Body of pancreas (tissue), 4 donors: ENCODE measurements at places on chromosomes 16 and 17. TPM values are rescaled to one million over a fixed set of nuclear protein-coding genes. Genes with fewer than 3 reads are reported as not detected.

DNA sequence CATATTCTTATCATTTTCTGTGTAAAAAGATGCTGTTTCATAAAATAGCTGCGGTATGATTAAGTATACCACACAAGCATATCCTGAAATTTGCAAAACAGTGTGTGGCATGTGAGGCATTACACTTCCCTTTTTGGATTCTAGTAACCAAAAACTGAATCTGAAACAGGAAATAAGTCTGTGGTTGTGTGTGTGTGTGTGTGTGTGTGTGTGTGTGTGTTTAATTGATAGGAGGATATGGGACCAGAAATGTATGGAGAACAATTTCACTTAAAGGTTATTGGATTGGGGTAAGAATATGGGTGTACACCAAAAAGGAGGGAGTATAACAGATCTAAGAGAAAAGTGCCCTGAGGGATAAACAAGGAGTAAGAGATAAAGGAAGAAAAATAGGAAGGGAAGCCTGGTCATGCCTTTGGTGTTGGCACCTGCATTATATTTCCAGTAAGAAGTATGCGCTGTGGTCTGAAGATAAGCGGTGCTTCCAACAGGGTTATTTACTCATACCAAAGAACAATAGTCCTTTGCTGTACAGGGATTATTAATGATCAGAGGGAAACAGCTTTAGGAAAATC lies 4.0 kb downstream of the LYRM1 start:
- H3K4me1 ChIP-seq: peaks cover 64% of the 10 kb centered on the region
- H3K4me3 ChIP-seq: no peak overlapping the region
- H3K36me3 ChIP-seq: no peaks in the 10 kb centered on the region

GRCh38 chr17:75288770-75289114 lies 491 bp downstream of the SLC25A19 start:
- no peaks in the 10 kb centered on the region for H3K27me3 ChIP-seq
- peaks cover 14% of the 10 kb centered on the region for H3K4me1 ChIP-seq
- H3K27ac ChIP-seq: peak overlapping the region; percentile 95
- DNase-seq: no peak
- H3K4me3 ChIP-seq: peak overlapping the region; percentile 75

GRCh38 chr16:86836503-86837129 lies 258.3 kb downstream of the FOXL1 start:
- no peak overlapping the region for H3K27ac ChIP-seq
- no peak for DNase-seq
- H3K4me3 ChIP-seq: no peak overlapping the region
- H3K27me3 ChIP-seq: no peaks in the 10 kb centered on the region

DNA sequence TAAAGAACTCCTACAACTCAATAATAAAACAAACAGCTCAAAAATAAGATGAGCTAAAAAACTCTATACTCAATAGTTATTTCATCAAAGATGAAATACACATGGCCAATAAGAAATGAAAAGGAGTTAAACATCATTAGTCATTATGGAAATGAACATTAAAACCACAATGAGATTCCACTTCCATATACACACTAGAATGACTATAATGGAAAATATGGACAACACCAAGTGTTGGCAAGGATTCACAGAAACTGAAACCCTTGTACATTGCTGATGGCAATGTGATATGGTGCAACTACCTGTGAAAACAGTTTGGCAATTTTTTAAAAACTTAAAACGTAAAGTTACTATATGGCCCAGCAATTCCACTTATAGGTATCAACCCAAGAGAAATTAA lies 91.4 kb downstream of the GRIN2A start:
- H3K27me3 ChIP-seq: no peaks in the 10 kb centered on the region
- no peaks in the 10 kb centered on the region for H3K36me3 ChIP-seq
- H3K4me1 ChIP-seq: no peaks in the 10 kb centered on the region
- DNase-seq: no peak
- H3K4me3 ChIP-seq: no peak overlapping the region

- no peak overlapping the region for H3K27ac ChIP-seq
- no peak for DNase-seq
- H3K4me3 ChIP-seq: no peak overlapping the region
- no peaks in the 10 kb centered on the region for H3K36me3 ChIP-seq
These were observed 51.4 kb downstream of the TBC1D26 start for GRCh38 chr17:15783461-15783860.

- H3K27ac ChIP-seq: no peak overlapping the region
- H3K4me1 ChIP-seq: peaks cover 18% of the 10 kb centered on the region
- no peaks in the 10 kb centered on the region for H3K36me3 ChIP-seq
These were observed 26.1 kb upstream of the MLKL start for GRCh38 chr16:74726716-74727115.

DNA sequence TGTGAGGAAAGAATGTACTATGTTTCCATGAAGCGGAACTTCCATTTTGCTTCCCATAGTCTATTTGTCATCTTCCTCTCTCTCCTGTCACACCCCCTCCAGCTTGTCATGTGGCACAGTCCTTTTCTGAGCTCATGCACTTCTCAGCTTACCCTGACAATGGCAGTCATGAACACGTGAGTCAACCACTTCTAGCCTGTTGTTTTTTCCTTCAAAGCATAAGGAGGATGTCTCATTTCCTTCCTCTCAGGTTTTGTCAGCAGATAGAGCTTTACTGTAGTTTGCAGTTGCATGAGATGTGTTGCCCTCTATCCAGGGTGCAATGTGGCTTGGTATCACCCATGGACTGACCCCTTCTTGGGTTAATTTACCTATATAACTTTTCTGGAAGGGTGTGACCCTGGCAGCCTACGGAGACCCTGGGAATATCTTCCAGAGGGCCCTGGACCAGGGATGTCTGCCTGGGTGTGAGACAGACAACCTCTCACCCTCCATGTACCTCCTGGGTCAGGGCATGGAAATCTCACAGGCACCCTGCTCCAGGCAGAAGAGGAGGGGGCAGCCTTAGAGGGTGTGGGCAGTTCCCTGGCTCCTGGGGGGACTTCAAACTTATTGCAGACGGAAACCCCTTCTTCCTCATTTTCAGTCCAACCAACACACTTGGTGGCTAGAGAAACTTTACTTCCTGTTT lies 4.0 kb upstream of the ZNF267 start:
- H3K27ac ChIP-seq: no peak overlapping the region
- H3K4me1 ChIP-seq: peaks cover 17% of the 10 kb centered on the region
- no peak overlapping the region for H3K4me3 ChIP-seq

GRCh38 chr16:28826141-28826540 lies 3.3 kb downstream of the ATXN2L start:
- DNase-seq: no peak
- H3K4me1 ChIP-seq: peaks cover 24% of the 10 kb centered on the region
- H3K36me3 ChIP-seq: peaks cover 18% of the 10 kb centered on the region
- no peak overlapping the region for H3K4me3 ChIP-seq
- H3K27me3 ChIP-seq: no peaks in the 10 kb centered on the region

DNA sequence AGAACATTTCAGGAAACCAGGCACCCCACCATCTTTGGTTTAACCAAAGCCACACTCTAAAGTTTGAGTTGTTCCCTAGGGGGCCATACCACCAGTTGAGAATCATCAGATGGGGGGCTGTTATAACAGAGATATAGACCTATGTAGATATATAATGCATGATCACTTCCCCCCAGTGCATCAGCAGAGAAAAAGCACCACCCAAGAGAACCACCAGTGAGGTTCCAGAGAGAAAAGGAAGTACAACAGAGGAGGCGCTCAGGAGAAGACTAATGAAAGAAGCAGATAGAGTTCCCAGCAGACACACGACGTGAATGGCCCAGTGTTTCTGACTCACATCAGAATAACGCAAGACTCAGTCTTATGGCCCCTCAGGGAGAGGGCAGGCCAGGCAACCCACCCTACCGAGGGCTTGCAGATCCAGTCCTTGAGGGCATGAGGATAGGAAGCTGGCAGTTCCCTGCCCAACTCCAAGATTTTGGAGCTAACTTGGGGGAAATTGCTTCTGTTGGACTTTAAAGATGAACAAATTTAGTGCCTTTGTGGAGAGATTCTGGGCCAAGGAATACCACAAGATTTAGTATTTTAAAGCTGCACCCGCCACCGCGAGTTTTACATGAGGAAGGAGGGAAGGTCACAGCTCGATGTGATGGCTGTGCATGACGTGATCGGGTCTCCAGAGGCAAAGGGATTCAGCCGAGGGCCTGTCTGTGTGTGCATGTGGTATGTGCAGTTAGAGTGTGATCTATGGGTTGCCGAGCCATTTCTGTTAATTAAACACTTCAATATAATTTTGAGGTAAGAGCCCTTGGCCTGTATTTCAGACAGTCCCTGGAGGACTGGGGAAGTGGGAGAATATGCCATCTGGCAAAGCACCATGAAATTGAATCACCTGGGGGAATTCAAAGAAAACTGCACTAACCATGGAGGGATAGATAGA lies 53.1 kb downstream of the AIPL1 start:
- H3K36me3 ChIP-seq: no peaks in the 10 kb centered on the region
- DNase-seq: no peak
- no peaks in the 10 kb centered on the region for H3K4me1 ChIP-seq

- H3K4me1 ChIP-seq: no peaks in the 10 kb centered on the region
- no peaks in the 10 kb centered on the region for H3K36me3 ChIP-seq
- no peaks in the 10 kb centered on the region for H3K27me3 ChIP-seq
- no peak overlapping the region for H3K27ac ChIP-seq
These were observed 23.3 kb upstream of the CCL1 start for GRCh38 chr17:34386343-34386696.

- H3K4me3 ChIP-seq: peak overlapping the region; percentile 81
- DNase-seq: no peak
- H3K27ac ChIP-seq: peak overlapping the region; percentile 70
- no peaks in the 10 kb centered on the region for H3K36me3 ChIP-seq
These were observed 477 bp downstream of the CFAP20 start for GRCh38 chr16:58128711-58129096.

The CD7 gene
- total RNA-seq: not detected

The LGALS9B gene
- total RNA-seq: not detected

The GRAP gene
- 0.33 TPM for total RNA-seq

The SPNS3 gene
- total RNA-seq: not detected
